Gastrocnemius medialis (tissue), 4 donors: ENCODE measurements at places on chromosomes 2 and 18. TPM values are rescaled to one million over a fixed set of nuclear protein-coding genes. Genes with fewer than 3 reads are reported as not detected.

The FSHR gene
- total RNA-seq: not detected

The CLK1 gene
- 61.6 TPM for total RNA-seq

The SCG2 gene
- total RNA-seq: not detected

The TNFAIP6 gene
- 2.4 TPM for total RNA-seq

The RIT2 gene
- total RNA-seq: not detected

The CNDP1 gene
- not detected for total RNA-seq

The KRTCAP3 gene
- total RNA-seq: not detected

The AKAIN1 gene
- total RNA-seq: not detected

The VAMP5 gene
- total RNA-seq: 35.6 TPM

The IL36B gene
- total RNA-seq: not detected

The ZSWIM2 gene
- not detected for total RNA-seq

The CYP27C1 gene
- not detected for total RNA-seq

The KLHL29 gene
- 5.0 TPM for total RNA-seq

The SERPINB11 gene
- not detected for total RNA-seq

The GPR45 gene
- not detected for total RNA-seq

The SAG gene
- total RNA-seq: 0.10 TPM

The NOL4 gene
- total RNA-seq: not detected

The SP9 gene
- not detected for total RNA-seq

GRCh38 chr2:230640540-230641011 is 72.1 kb upstream of the CAB39 start:
- no peak for DNase-seq

- no peak for DNase-seq
Observed at GRCh38 chr2:181394741-181395437, 62.3 kb upstream of the ITGA4 start.

- no peak for DNase-seq
Observed at GRCh38 chr2:134670955-134671354, 47.8 kb downstream of the TMEM163 start.

DNA sequence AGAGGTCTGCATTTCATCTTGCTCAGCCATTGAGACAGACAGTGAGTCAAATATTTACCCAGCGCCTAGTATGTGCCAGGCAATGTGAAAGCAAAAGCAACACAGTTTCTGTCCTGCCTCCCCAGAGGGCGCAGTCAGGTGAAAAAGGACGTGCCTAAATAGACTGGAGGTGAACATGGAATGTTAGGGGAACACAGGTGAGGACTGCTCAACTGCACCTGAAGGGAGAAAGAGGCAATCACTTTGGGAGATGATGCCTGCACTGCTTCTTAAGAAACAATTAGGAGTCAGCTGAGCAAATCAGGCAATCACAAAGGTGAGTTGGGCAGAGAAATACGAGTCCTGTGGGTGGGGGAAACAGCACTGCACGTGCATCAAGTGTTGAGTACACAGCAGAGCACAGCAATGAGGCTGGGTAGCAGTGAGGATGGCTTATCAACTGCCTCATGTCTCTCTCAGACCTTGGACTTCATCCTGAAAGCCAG is 218.3 kb upstream of the SMAD7 start:
- no peak for DNase-seq

- DNase-seq: no peak
Observed at GRCh38 chr2:148643421-148643820, 1.1 kb upstream of the EPC2 start.

- no peak for DNase-seq
Observed at GRCh38 chr18:2681993-2682603, 26.6 kb downstream of the SMCHD1 start.

DNA sequence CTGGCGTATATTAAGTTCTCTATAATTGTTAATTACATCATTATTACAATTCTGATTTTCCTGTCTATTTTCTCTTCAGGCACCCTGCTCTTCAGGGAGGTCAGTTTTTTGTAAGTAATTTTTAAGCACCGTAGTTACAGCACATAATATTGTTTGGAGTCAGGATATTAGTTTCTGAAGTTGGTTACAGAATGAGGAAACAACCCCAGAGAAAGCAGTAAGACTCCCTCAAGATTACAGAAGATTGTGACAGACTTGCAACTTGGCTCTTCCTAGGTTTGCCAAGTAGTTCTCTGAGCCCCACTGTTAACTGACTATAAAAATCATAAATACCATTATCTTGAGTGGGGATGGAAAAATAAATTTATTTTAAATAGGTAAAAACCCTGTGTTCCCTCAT is 921 bp downstream of the RPE start:
- no peak for DNase-seq

DNA sequence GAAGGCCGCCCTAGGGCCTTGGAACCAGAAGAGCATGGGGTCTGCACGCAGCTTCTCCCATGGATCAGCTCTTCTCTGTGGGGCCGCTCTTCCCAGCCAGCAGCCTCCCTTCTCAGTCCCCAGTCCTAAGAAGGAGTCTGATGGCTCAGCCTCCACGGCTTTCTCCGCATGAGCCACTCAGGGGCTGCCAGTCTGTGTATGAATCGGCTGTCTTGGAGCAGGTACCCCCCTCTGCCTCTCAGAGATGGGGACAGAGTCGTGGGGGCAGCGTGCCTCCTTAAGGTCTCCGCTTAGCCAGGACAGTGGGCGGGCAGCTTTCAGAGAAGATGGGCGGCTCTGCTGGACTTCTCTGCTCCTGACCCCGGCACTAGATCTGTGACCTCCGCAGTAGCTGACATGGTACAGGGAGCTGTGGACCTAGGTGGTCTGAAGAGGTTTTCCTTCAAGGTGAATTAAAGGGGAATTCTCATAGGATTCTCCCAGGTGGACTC is 21.6 kb downstream of the INPP5D start:
- DNase-seq: no peak

DNA sequence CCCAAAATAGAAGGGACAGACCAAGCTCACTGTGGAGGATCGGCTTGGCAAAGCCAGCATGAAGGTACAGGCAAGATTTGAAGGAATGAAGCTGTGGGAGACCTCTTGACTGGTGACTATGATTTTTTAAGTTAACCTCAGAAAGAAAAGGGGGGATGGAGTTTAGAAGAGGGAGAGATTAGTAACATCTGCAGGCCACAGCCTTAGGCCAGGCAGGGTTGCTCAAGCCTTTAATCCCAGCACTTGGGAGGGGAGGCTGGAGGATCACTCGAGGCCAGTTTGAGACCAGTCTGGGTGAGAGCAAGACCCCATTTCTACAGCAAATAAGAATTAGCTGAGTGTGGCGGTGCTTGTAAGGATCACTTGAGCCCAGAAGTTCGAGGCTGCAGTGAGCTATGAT is 46.6 kb downstream of the ZNF532 start:
- no peak for DNase-seq

DNA sequence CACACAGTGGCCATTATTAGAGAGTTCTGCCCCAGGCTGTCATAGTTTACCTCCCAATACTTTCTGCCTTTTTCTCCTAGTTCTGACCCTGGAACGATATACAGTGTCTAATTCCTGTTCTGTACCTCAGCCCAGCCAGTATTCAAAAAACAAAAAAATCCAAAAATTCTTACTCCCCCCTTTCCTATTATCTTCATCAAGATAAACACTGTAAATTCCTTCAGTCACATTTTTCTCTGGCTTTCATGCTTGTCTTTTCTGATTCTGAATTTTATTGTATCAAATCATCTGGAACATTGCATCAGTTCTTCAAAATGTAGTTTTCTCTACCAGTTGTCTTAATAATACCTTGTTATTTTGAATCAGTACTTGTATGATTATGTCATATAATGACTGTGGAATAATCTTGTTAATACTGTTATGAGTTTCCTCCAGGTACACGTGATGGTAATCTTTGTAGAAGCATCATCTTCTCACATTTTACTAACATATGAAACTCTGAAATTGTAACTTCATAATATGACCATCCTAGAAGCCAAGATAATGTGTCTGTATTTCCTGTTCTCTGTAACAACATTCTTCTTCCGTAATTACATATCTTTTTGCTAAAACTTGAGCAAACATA is 79.0 kb upstream of the NOSTRIN start:
- DNase-seq: no peak

DNA sequence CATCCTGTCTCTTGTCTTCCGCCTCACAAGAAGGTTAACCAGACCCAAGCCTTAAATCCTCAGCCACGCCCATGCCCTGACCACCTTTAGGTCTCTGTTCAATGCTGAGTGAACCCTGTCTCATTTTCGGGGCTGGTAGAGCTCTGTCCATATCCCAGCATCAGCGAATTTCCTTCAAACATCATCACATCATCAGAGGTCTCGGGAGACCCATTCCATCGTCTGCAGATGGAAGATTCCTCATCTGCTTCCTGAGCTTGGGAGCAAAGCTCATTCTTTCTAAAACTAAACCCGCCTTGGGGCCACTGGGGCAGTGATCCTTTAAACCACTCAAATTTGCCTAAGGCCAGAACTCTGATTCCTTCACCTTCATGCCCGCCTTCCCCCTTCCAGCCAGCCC is 173.7 kb downstream of the TTC32 start:
- DNase-seq: no peak

- DNase-seq: no peak
Observed at GRCh38 chr2:37911296-37911873, 13.7 kb upstream of the RMDN2 start.

DNA sequence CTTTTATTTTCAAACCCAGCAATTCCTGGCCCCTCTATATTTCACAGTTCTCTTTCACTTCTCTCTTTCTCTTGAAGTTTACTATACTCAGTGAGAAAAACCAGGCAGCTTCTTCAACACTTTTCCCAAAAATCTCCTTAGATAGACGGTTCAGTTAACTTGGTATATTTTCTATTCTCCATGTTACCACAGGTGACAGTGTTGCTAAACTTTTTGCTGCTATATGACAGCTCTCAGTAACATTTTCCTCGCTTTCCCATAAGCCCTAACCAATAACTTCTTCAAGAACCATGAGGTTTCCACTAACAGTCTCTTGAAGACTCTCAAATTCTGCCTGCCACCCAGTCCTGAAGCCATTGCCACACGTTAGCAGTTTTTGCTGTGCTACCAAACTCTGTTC is 45.8 kb downstream of the CYBRD1 start:
- DNase-seq: no peak

DNA sequence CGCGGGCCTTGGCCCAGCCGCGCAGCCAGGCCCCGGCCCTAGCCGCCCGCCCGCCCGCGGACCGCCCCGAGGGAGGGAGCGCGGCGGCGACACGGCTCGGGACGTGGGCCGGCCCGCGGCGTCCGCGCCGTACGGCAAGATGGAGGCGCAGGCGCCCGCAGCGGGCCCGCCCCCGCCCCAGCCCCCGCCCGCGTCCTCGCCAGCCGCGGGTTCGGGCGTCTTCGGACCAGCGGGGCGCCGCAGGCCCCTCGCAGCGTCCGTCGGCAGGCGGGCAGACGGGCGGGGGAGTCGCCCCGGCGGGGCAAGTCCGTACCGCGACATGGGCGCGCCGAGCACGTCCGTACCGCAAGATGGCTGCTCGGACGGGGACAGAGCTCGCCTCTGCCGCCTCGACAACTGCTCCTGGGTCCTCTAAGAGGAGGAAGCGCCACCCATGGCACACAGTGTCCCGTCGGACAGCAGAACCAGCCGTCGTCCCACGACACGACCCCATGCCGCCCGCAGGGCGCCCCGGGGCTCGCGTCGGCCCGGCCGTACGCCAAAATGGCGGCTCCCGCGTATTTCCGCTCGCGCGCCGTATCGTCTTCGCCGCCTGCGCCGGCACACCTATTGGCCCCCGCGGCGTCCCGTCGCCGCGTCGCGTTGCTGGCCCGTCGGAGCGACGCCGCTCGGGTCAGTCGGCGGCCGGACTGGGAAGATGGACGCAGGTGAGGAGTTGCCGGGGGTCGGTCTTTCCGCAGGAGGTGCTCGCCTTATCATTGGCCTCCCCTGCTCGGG is at the start of the genes ATG4B and THAP4:
Gene ATG4B, plus strand, starts transcription at position 676 of the 777 bp plus-strand sequence. Its CDS starts 22 bp downstream, at position 698.
Gene THAP4, minus strand, starts transcription at position 141 of the 777 bp plus-strand sequence. CDS start 141 bp downstream, outside the sequence.
- peak; percentile 81 for DNase-seq

- DNase-seq: no peak
Observed at GRCh38 chr2:119432851-119433522, 1.3 kb downstream of the TMEM37 start.

GRCh38 chr2:190746971-190747761 is 98.3 kb downstream of the NAB1 start:
- DNase-seq: no peak

DNA sequence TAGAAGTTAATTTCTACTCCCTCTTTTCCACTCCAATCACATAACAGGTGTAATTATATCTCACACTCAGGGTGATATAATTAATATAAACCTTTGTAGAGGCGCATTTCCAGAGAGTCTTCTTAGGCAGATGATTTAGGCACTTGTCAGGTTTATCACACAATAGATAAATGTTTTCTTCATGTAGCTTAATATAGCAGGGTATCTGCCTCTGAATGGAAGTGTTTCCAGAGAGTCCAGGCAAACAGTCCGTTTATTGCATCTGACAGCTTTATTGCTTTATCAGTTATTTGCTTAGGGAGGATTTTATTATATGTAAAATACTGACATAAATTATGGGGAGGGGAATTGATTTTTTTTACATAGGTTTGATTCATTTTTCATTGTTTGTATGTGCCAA is 766.3 kb downstream of the SLC4A3 start:
- DNase-seq: no peak

- no peak for DNase-seq
Observed at GRCh38 chr2:206336861-206337260, 62.4 kb downstream of the ZDBF2 start.

GRCh38 chr2:156675896-156676295 is 239.7 kb downstream of the GPD2 start:
- DNase-seq: no peak

DNA sequence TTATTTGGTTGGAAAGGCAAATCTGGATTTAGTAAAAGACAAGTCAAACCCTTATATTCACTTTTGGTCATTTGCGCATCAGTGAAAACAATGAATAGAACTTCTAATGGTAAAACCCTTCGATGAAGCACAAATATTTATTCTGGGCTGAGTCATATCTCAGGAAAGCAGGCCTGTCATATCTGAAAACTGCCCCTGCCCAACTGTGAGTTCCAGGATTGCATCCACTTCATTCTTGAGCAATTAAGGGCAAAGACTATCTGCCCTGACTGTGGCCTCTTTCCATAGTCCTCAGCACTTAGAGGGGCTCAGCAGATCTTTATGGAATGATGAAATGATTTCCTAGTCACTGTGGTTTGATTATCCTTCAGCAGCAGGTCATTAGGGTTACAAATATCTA is 795.2 kb upstream of the ID2 start:
- DNase-seq: no peak

- no peak for DNase-seq
Observed at GRCh38 chr2:223633656-223634055, 31.5 kb upstream of the SCG2 start.

DNA sequence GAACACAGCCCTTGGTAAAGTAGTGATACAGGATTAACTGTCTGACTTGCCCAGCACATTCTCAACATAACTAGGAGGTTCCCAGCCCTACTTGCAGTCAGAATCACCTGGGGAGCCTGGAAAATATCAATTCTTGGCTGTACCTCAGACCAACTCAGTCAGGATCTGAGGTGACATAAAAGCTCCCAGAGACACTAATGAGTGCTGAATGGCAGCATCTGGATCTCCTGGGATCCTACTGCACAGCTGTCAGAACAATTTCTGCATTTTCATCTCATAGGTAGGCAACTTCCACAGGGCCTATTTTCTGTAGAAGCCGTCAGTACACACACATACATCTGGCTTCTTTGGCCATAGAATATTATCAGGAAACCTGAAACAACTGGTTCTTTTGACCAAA is 138.8 kb downstream of the MYO5B start:
- no peak for DNase-seq

GRCh38 chr2:77513191-77513590 is 9.0 kb downstream of the LRRTM4 start:
- no peak for DNase-seq

- DNase-seq: no peak
Observed at GRCh38 chr2:101583861-101584260, 108.9 kb upstream of the RFX8 start.

GRCh38 chr2:129768036-129768386 is 211.5 kb upstream of the RAB6C start:
- no peak for DNase-seq
